NCI-H510A (cell line): ENCODE measurements at places on chromosomes 1 and 21.

- DNase-seq: no peak
Measured at GRCh38 chr1:112599477-112599876, 19.5 kb downstream of the ST7L start.

DNA sequence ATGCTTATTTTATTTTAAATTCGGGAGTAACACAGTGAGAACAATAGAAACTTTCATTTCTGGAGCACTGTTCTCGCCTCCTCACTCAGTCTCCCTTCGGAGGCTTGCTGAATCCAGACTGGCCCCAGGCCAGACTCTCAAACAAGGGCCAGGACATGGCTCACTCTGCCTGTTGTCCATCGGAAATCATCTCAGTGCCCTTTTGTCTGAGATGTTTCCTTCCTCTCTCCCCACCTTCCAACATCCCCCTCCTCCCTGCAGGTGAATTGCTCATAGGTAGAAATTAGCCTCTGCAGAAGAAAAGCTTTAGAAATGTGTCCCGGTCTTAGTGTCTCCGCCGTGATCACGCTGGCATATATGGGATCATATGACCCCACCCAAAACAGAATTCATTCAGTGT lies 55.2 kb downstream of the ERG start:
- DNase-seq: no peak

- no peak for DNase-seq
Measured at GRCh38 chr1:36783475-36783874, 250.8 kb downstream of the GRIK3 start.

DNA sequence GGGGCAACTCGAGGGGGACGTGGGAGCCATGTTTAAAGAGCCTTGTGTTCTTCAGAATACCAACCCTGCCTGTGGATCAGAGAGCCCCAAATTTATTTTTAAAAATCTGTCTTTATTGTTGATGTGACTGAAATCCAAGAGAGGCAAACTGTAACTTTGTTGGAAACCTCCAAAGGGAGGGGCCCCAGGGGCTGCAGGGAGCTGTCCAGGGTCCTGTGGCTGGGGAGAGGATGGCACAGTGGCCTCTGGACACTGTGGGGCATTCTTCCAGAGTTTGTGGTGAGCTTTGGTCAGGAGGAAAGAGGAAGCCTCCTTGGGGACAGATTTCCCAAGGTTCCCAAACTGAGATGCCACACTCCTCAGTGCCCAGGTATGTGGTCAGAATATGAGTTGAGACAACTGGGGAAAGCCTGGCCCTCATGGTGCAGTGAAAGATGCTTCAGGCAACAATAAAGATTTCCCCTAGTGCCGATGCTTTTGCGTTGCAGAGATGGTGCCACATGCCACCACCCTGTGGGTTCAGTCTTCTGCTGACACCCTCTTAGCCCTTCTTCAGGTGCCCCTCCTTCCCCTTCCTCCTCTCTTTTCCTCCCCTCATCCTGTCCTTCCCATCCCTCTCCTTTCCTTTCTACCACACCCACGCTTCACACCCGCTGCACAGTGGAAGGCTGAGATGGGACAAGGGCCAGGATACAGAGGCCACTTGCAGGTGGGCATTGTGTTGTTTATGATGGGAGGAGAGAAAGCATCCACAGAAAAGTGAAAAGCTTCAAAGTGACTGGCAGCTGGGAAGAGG lies 122.1 kb downstream of the UCK2 start:
- DNase-seq: no peak

- no peak for DNase-seq
Measured at GRCh38 chr1:54372978-54373377, 33.2 kb downstream of the SSBP3 start.

GRCh38 chr1:180167021-180167701 lies 12.5 kb downstream of the QSOX1 start:
- no peak for DNase-seq

DNA sequence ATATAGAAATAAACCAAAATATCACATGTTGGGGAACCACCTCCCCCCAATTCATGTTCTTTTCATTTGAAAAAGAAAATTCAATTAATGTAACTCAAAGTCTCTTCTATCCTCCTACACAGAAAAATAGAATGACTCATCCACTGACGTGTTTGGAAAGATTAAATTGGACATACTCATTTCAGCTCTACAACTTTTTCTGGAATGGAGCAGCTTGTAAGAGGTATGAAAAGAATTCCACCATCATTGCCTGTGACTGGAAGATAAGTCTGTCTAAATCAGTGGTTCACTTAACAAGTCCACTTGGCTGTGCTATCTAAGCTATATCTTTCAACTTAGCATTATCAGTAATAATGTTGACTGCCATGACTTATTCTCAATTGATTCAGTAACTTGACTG lies 702.3 kb downstream of the BRINP3 start:
- no peak for DNase-seq

DNA sequence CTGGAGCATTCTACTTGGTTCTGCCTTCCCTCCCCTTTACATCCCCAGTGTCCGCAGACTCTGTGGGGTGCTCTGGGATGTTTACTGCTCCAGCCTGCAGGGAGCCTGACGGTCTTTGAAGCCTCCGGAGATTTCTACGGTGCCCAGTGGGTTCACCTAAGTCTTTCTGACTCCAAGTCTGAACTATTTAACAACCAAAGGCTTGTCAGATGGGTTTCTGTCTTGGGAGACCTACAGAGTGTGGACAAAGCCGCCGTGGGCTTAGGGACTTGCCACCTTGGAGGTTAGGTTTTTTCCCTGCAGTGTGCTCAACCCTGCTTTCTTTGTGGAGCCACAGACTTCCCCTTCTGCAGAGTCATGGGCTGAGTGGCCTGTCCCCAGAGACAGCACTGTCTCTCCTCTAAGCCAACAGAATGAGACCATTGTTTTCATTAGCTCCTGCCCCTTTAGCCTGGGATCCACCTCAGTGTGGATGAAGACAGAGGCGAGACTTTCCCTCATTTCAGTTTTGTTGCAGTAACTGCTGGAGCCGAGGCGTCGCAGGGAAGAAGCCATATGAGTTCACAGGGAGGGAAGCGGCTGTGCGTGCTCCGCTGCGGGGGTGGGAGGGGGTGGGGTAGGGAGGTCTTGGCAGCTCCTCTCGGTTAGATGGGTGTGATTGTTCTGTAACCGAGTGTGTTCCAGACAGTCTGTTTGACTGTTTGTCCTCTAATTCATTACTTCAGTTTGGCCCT lies 120.7 kb downstream of the CNIH3 start:
- DNase-seq: no peak
